ENCODE measurements at places on chromosomes 12 and 14.
A peak's percentile ranks its signal among the peaks of the same experiment; 100 is the strongest.

GRCh38 chr12:63151623-63152320 is 771 bp upstream of the AVPR1A start:
- peak; percentile 35 for DNase-seq

DNA sequence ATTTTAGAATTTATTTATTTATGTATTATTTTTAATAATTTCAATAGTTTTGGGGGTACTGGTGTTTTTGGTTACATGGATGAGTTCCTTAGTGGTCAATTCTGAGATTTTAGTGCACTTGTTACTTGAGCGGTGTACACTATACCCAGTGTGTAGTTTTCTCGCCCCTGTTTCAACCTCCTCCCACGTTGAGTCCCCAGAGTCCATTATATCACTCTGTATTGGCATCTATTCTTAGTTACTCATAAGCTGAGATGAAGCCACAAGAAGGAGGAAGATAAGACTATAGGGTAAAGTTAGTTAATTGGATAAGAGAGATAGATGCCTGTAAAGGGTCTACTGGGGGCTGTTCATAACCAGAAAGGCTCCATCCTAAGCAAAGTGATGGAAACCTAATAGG is 4.0 kb downstream of the C1S start:
- peak; percentile 39 for DNase-seq

GRCh38 chr12:68158432-68158831 is 1.1 kb downstream of the IFNG start:
- peak; percentile 2 for DNase-seq

- DNase-seq: no peak
Observed at GRCh38 chr14:89141862-89142261, 275.2 kb downstream of the FOXN3 start.

DNA sequence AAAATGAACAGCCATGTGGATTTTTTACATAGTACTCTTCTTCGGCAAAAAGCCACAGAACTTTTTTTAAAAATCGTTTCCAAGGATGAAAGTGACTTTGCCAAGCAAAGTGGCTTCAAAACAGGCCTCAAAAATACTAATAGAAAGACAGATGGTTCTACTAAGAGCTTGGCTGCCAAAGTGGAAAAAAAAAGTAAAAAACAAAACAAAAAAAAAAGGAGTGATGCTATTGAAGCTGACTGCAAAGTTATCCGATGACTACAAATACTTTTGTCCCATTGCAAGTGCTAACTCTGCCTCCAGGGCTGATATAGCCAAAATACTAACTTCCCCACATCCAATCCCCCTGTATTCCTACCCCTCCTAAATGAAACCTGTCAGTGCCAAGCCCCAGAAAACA is 277.6 kb downstream of the SOX5 start:
- no peak for DNase-seq

DNA sequence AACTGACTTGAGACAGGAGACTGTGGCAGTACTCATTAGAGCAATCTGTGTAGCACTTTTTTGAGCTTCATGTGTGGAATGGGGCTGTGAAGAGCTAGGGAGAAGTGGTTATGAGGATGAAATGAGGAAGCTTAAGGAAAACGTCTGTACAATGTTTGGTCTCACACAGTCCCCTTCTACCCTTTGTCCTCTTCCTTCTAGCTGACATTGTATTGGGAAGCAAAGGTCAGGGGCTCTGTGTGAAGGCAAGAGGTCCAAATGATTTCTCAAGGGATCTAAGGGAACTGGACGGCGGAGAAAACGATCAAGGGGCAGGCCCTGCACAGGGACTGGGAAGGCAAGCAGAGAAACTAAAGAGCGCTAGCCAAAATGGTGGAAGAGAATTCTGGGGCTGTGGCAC is 13.1 kb upstream of the CIPC start:
- DNase-seq: no peak

DNA sequence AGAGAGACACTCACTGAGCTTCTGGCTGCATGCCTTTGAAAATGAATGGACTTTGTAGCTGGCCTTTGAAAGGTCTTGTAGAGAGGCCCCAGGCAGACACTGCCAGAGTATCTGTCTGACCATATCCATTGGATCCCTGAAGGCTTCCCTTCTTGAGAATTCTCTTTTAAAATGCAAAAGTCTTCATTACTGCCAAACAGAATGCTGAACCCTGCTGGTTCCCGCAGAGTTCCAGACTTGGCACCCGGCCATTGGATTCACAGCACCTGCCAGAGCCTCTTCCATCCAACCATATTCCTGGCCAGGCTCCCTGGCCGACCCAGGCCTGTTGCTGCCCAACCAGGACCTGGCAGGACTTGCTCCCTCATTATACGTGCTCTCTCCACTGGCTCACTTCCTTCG is 182.5 kb downstream of the GXYLT1 start:
- no peak for DNase-seq

- DNase-seq: no peak
Observed at GRCh38 chr12:80938397-80938796, 663 bp upstream of the LIN7A start.

DNA sequence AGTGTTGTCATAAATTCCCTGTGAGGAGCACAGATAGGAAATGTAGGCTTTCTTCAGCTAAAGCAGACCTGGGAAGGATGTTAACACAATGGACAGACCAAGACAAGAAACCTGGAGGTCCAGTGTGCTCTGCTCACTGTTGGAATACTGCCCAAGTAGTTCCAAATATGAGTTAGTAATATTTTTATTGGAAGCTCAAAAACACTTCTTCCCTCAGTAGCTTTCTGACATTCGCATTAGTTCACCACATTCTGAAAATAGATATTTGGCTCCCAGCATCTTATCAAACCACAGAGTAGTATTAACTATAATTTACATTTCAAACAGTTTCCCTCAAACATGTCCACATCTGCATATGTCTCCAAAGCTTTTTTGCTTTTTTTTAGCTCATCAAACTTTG is 74.8 kb upstream of the PYGL start:
- peak; percentile 45 for DNase-seq

GRCh38 chr12:3995306-3995705 is 122.1 kb upstream of the PARP11 start:
- DNase-seq: no peak

DNA sequence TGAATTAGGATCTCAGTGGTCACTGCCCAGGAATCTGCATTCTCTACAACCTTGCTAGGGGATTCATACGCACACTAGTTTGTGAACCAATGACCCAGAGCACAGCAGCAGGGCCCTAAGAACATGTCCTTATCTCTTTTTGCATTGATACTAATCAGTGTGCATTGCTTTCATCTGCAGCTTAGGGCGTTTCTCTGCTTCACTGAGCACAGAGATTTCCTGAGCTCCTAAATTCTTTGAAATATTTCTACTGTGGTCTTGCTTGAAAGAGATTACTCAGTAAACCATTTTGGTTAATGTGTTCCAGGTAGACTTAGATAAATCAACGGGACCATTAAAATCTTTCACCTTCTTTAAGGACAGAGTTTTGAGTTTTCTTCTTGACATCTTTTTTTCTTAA is 351.3 kb upstream of the KITLG start:
- DNase-seq: no peak

GRCh38 chr12:39352471-39353017 is 90.4 kb downstream of the KIF21A start:
- no peak for DNase-seq

GRCh38 chr12:127455347-127456265 is 811.4 kb upstream of the TMEM132C start:
- DNase-seq: no peak

DNA sequence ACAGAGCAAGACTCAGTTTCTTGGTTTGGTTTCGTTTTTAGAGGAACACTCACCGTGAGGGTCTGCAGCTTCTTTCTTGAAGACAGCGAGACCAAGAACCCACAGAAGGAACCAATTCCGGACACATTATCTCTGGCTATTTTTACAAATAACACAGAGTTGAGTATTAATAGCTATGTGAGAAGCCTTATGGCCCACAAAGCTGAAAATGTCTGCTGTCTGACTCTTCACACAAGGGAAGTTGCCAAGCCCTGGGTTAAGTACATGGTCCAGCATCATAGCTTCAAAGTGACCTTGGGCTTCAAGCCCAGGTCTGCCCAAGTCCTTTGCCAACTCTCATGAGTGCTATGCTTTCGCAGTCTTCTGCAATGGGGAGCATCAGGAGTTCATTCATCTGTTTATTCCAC is 2.6 kb upstream of the LGMN start:
- DNase-seq: peak; percentile 54
